ENCODE measurements at places on chromosomes 5 and 9.

DNA sequence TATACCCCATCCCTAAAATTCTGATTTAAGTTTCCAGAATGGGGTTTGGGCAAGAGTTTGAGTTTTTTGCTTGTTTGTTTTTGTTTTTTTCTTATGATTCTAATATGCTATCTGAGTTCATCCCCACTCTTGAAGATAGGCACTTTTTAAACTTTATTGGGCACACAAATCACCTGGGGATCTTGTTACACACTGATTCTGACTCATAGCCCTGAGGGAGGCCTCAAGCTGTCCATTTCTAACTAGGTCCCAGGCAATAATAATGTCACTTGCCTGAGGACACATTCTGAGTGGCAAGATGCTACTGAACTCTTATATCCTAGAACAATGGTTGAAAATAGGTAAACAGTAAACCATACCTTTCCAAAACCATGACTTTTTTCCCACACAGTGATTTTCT, 22.8 kb upstream of the ABLIM3 start:
- DNase-seq, result no peak

- DNase-seq, result no peak
Observed at GRCh38 chr5:120778491-120779484, 314.7 kb downstream of the PRR16 start.

DNA sequence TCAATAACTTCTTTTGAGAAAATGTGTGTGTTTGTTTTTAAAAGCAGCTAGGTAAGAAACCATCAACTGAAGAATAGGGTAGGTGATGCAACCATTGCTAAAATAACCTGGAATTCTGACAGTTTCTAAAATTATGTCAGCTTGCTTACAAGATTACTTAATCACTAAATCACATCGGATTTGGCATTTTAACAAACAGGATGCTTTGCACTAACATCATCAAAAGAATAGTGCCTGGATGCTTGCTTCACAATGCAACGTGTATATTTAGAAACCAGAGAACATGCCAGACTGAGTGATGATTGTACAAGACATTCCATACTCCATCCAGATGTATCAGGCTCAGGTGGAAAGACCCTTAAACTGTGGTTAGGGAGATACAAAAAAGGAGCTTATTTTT, 43.9 kb downstream of the PAM start:
- DNase-seq, result no peak

DNA sequence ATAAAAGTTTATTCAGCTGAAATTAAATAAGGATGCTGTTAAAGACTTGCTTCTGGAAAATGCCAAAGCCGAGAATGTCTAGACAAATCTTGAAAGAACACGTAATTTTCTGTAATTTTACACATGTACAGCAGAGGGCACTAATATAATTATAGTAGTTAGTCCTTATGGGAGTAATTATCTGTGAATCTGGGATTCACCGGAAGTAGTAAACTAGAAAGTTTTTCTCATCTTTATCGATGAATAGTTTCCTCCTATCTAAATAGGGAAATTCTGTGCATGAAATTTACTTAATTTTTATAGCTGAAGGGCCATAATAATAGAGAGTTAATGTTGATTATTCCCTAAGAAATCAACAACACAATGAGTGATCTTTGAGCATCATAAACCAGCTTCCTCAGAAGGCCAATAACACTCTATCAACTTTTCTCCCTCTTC, 18.4 kb upstream of the CNTLN start:
- DNase-seq, result no peak

GRCh38 chr9:15433661-15434060, 11.0 kb downstream of the SNAPC3 start:
- no peak for DNase-seq

Measured in stimulated activated CD4-positive, alpha-beta T cell treated with anti-CD3 and anti-CD28 coated beads, Interleukin-15, amount 100 ng/mL, for 1 hour (primary cell).